Large intestine (tissue), 12 donors: ENCODE measurements at places on chromosomes 7 and 10.

- no peak for DNase-seq
Measured at GRCh38 chr10:48277093-48277492, 2.6 kb upstream of the FRMPD2 start.

- no peak for DNase-seq
Measured at GRCh38 chr10:78457804-78458482, 424.3 kb downstream of the RPS24 start.

- DNase-seq: no peak
Measured at GRCh38 chr10:28996947-28997551, 291.8 kb upstream of the LYZL1 start.

DNA sequence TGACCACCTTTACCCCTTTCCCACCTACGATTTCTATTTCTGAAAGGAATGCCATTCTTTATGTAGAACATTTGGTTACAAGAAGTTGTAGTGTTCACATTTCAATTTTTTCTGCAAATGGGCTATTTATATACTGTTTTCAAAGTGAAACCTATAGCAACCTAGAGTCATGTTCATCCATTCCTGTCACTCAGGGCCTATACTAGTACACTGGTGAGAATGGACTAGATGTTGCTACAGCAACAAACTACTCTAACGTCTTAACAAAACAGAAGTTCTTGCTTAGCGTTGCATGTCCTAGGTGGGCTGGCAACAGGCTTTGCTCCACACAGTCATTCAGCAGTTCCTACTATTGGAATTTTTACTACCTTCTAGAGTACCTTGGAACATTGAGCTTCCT lies 16.3 kb downstream of the CASD1 start:
- no peak for DNase-seq

GRCh38 chr7:409339-410281 lies 110.0 kb downstream of the PDGFA start:
- peak; percentile 53 for DNase-seq

DNA sequence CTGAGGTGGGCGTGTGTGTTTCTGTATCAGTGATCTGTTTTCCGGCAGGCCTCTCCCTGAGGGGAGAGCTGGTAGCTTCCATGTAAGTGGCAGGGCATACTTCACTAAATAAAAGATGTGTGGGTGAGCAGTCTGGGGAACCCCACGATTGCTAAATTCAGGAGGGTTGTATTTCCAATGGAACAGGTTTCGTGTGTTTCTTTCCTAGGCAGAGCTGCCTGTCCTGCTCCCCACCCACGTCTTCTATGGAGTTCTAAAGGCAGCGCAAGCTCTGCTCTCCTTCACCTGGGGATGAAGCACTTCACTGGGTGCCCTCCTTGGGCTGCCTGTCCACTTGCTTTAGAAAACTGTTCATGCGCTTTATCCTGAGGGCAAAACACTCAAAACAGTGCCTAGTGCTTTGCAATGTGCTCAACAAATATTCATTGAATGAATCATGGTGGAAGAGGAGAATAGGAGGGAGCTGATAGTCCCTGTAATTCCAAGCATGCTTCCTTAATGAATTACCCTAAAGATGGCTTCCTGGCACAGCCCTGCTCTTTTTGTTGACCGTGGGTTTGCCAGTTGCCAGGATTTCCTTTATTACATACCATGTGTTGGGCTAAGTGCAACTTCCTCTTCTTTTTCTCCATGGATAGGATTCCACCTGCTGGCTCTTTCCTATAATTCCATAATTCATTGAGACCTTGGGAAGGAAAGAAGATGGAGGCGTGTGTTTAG lies 50.6 kb upstream of the SRPK2 start:
- DNase-seq: peak; percentile 34

DNA sequence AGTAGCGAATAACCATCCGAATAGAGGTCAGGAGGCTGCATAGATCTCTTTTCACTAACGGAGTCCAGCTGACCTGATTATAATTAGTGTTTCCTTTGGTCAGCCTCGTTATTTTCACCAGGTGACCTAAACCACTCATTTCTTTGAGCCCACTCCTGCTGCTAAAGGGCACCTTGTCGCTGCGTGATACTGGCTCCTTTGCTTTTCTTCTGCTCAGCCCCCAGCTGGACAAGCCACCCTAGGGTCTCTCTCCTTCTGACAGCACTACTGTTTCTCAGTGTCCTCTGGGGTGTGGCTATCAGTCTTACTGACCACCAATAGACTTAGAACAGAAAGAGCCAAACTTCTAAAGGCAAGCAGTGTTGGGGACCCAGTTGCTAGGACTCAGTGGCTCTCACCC lies 2.7 kb upstream of the IGFBP3 start:
- no peak for DNase-seq

DNA sequence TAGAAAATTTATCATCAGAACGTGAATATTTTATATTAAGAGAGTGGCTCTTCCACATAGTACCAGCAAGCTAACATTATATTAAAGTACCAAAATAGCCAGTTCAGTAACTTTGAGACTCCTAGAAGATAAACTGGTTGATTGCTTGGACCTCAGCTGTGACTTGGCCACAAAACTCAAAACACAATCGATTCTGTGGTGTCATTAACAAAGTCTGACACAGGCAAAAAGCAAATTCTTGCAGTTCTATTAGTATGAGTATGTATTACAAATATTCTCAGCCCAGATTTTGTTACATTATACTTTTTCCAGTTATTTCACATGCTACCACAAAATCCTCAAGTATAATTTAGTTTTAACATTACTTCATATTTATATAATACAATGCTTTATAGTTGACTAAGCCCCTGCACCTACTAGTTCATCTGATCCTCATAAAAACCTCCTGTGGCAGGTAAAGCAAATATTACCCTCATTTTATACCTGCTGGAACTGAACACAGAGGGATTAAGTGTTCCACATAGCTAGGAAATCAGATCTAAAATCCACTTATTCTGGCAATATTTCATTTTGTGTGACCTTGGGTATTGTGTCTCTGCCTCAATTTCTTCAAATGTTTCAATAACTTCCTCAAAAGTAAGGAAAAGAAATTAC lies 279.9 kb upstream of the MKLN1 start:
- no peak for DNase-seq

- DNase-seq: no peak
Measured at GRCh38 chr7:138075350-138075749, 909 bp upstream of the AKR1D1 start.

GRCh38 chr10:94725871-94726270 lies 36.6 kb upstream of the CYP2C19 start:
- no peak for DNase-seq

DNA sequence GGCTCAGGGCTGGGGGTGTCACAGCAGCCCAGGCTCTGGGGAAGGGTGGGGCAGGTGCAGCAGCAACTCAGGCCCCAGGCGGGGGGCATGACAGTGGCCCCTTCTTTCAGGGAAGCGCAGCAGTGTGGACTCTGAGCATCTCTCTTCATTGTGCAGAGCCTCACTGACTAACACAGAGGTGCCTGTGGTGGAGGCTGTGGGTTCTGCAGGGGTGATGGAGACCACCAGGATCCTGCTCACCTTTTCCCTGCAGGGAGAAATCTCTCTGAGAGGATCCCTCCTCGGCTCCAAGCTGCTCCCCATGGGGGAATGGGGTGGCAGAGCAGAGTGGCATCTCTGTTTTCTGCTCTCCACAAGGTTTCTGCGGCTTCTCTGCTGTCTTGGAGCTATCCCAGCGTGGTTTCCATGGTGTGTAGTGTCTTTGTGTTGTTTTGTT lies 37.8 kb upstream of the SHH start:
- DNase-seq: no peak

GRCh38 chr10:74930965-74931364 lies 104.6 kb downstream of the KAT6B start:
- no peak for DNase-seq

- DNase-seq: no peak
Measured at GRCh38 chr10:99815621-99816020, 33.2 kb downstream of the ABCC2 start.

GRCh38 chr10:124087672-124088634 lies 5.4 kb downstream of the CHST15 start:
- no peak for DNase-seq

- peak; percentile 70 for DNase-seq
Measured at GRCh38 chr7:28410628-28411531, 1.4 kb upstream of the CREB5 start.

- no peak for DNase-seq
Measured at GRCh38 chr7:104267701-104268368, 60.0 kb upstream of the ORC5 start.

DNA sequence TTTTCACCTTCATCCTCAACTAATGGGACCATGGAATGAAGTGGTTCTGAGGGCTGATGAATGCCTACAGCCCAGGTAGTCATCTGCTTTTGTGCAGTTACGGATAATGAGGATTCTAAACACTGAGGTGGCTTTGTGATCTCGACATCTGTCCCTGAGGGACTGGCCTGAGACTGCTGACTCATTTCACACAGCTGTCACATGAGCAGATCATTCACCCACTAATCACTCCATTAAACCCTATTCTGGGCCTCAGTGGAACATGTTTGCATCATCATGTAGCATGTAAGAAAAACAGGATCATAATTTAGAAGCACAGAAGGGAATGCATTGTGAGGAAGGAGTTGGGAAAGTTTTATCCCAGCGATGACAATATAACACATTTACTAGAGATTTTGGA lies 79.4 kb upstream of the FEZF1 start:
- DNase-seq: peak; percentile 30

DNA sequence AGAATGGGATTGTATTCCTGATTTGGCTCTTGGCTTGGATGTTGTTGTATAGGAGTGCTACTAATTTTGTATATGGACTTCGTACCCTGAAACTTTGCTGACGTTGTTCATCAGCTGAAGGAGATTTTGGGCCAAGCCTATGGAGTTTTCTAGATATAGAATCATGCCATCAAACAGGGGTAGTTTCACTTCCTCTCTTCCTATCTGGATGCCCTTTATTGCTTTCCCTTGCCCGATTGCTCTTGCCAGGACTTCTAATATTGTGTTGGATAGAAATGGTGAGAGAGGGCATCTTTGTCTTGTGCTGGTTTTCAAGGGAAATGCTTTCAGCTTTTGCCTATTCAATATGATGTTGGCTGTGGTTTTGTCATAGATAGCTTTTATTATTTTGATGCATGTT lies 92.3 kb downstream of the CCDC7 start:
- DNase-seq: no peak

- no peak for DNase-seq
Measured at GRCh38 chr7:110448918-110449317, 642.0 kb upstream of the LRRN3 start.
